Naive thymus-derived CD4-positive, alpha-beta T cell (primary cell): ENCODE measurements at places on chromosomes 4 and X. TPM values are rescaled to one million over a fixed set of nuclear protein-coding genes. Genes with fewer than 3 reads are reported as not detected.

GRCh38 chr4:102612210-102612609 is 111.1 kb downstream of the NFKB1 start:
- DNase-seq, result no peak

GRCh38 chr4:28357990-28358389 is 1497.3 kb downstream of the STIM2 start:
- DNase-seq, result no peak

- no peak for DNase-seq
These were observed 36.2 kb upstream of the USP38 start for GRCh38 chr4:143148521-143148920.

DNA sequence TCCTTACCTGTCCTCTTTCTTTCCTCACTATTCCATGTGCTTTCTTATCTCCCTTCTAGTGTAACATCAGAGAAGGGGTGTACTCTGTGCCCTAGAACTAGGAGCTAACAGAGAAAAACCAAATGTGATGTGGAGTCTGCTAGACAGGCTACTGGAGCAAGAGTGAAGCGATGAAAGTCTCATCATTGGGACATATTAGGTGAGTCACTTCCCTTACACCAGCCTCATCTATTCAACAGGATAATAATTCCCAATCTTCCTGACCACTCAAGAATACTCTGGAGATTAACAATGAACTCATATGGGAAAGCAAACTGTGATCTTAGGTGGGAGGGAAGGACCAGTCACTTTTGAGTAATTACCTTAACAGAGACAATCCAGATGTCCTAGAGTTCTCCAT is 58.1 kb downstream of the RAB40A start:
- DNase-seq, result no peak

GRCh38 chr4:19857991-19858390 is 393.7 kb upstream of the SLIT2 start:
- DNase-seq, result no peak

The FGF13 gene
- not detected for total RNA-seq
